ENCODE measurements at places on chromosomes 12 and 14. TPM values are rescaled to one million over a fixed set of nuclear protein-coding genes. Genes with fewer than 3 reads are reported as not detected.

PRIMA1 gene
- total RNA-seq, result 0.88 TPM

DNA sequence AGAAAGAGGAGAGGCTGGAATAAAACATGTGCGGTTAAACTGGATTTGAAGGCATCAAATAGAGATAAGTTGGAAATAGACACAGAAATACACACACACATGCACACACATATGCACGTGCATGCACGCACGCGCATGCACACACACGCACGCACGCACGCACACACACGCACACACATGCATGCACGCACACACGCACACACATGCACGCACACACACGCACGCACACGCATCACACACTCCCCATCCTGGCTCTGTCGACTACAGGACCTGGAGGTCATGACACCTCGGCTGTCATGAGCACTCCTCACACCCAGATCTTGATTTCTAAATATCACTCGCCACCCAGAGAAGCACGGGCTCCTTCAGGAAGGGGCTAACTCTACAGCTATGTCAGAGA is 51.8 kb downstream of the RIMBP2 start:
- no peak for DNase-seq

CIT gene
- total RNA-seq, result 7.4 TPM

DNA sequence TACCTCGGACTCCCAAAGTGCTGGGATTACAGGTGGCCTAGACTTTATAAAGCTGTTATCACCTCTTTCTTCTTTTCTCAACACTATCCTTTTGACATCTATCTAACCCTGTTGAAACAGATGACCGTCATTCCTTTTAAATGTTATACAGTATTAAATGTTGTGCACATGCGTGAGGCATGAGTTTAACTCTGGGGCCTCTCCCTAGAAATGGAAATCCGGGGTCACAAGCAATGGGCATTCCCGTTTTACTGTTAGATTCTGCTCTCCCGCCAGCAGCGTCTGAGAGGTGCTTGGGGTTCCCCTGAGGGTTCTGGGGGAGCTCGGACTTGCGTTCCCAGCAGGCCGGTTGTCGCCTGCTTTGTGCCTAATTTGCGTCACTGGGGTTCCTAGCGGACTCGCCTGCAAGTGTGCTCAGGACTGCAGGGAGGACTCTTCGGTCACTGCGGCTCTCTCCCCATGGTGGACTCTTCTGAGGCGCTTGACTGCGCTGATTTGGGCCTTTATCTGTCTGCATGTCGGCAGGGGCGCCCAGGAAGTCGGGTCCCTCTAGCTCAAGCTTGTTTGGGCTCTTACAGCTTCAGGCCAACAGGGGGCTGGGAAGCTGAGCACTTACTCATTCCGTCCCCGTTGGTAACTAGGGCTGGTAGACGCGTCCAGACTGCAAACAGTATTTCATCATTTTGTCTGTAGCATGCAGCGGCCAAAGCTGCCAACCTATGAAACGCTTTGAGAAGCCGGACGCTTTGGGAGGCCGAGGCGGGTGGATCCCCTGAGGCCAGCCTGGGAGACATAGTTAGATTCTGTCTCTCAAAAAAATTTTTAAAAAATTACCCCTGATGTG is 1.2 kb upstream of the RAN start:
- DNase-seq, result peak; percentile 53

HSP90AA1 gene
- total RNA-seq, result 405 TPM

Data from thyroid gland (tissue), 4 donors.